ENCODE measurements at places on chromosomes 1 and 21.

GRCh38 chr1:237199026-237199425 is 157.0 kb downstream of the RYR2 start:
- DNase-seq, result no peak

DNA sequence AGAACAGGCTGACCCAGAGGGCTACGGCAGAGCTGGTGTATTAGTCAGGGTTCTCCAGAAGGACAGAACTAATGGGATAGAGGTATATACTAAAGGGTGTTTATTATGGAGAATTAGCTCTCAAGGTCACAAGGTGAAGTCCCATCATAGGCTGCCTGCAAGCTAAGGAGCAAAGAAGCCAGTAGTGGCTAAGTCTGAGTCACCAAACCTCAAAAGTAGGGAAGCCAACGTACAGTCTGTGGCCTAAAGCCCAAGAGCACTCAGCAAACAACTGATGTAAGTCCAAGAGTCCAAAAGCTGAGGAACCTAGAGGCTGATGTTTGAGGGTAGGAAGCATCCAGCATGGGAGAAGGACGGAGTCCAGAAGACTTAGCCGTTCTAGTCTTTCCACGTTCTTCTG is 179.2 kb downstream of the BACH1 start:
- no peak for DNase-seq

DNA sequence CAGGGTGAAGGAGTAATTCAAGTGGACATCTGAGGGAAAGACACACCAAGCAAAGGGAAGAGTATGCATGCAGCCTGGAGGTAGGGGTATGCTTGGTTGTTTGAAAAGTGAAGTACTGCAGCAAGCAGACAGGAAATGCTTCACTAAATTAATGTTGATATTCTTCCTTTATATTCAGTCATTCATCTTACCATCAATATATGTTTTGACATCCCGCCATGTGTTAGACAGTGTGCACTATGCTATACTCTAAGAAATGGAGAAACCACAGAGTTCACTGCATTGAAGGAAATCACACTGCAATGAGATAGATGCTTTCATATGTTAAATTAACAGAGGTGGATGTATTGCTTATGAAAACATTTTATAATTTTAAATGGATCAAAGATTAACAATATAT is 82.9 kb downstream of the HSPA13 start:
- no peak for DNase-seq

DNA sequence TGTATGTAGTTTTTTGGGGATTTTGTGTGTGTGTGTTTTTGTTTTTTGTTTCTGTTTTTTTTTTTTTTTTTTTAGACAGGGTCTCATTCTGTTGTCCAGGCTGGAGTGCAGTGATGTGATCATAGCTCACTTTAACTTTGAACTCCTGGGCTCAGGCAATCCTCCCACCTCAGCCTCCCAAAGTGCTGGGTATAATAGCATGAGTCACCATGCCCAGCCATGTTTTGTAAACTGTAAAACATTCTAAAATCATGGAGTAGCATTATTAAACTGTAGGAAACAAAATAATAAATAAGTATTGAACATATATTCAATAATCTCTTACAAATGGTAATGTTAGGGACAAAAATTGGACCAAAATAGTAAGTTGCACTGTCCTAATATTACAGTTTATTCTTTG is 124.0 kb downstream of the FAF1 start:
- no peak for DNase-seq

DNA sequence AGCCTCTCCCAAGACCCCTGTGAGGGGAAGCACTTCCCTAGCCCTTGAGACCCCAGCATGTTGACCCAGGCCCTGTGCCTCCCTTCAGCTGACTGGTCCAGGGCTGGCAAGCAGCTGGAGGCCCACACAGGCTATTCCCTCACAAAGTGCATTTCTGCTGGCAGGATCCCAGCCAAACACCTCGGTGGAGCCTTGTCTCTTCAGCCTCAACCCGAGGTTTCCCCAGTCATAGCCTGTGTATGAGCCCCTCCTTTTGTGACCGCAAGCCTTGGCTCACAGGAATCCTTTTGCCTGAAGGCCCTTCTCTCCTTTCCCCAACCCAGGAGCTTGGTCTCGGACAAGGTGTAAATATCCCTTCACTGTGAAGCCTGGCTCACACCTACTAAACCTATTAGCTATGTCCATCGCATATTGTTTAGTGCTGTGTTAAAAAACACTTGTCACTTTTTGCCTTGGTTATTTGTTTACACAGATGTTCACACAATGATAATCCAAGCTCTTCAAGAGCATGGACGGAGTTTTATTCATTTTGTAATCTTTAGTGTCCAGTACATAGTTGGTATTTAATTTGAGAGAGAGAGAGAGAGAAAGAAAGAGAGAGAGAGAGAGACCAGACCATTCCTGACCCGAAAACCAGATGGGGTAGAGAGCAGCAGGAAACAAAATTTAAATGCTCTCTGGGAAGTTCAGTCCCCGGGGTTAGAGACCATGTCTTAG is 8.5 kb upstream of the CD247 start:
- DNase-seq, result no peak

DNA sequence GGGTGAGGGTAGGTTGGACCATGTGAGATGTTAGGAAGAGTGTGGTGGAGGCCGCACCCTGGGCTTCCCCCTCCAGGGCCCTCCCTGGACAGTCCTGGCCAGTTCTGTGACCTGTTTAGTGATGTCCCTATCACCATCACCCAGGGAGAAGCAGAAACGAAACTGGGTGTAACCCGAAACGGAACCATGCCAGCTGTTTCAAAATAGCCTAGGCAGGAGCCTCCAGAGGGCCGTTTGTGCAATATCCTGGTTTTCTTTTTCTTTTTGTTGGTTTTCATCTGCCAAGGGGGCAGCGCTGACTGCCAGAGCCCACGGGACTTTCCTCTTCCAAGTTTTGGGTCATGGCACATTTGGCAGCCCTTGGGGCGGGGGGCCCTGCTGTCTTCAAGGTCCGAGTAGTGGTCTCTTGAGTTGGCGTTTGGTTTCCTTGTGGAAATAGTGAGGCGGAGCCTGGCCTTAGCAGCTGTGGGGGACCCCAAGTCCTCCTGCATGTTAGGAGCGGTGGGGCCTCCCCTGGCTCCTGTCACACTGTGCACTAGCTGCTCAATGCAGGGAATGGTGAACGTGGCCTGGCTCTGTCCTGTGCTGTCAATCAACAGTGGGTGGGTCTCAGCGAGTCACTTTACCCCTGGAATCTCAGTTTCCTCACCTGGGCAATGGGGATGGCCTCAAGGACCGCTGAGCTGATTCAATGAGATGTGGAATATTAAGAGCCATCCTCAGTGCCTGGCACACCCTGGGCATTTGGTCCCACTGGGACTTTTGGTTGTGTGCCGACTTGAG is 90.7 kb downstream of the ARHGEF10L start:
- no peak for DNase-seq

GRCh38 chr21:45418301-45419071 is 13.5 kb downstream of the COL18A1 start:
- DNase-seq, result no peak

GRCh38 chr1:31441073-31441472 is 28.1 kb downstream of the SERINC2 start:
- no peak for DNase-seq

- no peak for DNase-seq
Measured at GRCh38 chr21:45003331-45004058, 63.7 kb downstream of the SLX9 start.

DNA sequence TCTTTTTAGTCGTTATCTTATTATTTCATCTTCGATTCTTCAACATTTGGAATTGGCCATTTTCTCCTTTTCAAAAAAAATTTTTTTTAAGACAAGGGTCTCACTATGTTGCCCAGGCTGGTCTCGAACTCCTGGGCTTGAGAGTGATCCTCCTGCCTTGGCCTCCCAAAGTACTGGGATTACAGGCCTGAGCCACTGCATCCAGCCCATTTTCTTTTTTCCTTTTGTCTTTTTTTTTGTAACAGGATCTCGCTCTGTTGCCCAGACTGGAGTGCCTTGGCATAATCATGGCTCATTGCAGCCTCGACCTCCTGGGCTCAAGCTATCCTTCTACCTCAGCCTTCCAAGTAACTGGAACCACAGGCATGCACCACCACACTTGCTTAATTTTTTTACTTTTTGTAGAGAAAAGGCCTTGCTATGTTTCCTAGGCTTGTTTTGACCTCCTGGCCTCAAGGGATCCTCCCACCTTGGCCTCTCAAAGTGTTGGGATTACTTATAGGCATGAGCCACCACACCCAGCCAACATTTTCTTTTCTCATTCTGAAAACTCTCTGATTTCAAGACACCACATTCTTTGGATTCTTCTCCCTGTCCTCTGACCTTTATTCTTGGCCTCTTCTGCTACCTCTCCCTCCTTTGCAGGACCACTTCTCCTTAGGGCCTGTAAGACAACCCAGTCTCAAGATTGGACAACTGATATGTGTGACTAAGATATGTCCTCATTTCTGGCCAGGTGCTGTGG is 6.0 kb upstream of the MAP1LC3C start:
- no peak for DNase-seq

DNA sequence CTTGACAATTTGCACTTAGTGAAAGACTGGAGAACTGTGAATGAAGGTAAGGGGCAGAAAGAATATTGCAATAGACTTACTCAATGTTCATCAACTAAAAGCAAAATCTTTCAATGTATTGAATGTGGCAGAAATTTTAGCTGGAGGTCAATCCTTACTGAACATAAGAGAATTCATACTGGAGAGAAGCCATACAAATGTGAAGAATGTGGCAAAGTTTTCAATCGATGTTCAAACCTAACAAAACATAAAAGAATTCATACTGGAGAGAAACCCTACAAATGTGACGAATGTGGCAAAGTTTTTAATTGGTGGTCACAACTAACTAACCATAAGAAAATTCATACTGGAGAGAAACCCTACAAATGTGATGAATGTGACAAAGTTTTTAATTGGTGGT is 80.7 kb downstream of the JMJD4 start:
- DNase-seq, result no peak

DNA sequence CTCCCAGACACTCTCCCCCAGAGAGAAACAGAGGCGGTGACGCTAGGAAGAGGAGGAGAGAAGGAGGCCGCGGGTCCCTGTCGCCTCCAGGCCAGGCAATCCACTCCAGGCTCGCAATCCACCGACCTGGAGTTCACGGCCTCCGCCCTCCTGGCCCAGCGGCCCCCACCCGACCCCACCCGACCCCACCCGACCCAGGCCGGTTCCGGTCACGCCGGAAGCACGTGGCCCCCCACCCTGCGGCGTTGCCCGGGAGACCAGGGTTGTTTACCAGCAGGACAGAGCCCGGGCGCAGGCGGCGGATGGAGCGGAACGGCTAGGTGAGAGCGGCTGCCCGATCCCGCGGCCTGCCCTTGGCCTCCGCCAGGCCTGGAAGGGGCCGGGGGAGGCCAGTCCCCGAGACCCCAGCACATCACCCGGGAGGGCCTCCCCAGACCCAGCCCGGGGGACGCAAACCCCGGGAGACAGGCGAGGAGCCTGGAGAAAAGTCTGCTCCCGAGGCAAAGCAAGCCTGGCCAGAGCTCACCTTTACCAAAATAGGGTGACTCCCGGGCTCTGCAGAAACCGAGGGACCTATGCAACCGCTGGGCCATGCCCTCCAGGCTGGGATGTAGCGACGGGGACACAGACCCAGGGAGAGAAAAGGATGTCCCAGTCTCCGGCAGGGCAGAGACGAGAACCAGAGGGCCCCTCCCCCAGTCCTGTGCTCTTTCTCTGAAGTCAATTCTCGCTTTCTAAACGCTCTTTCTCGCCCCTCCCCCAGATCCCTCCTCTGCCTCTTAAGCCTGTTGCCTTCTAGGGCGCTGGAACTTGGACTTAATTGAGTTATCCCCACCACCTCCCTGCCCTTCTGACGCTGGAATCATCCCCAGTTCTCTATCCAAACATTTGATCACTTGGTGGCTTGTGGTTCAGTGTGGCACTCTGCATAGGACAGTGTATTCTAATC is at the start of the genes PLA2G2C and UBXN10:
Gene PLA2G2C (minus strand): TSS at position 685 of the 949 bp plus-strand sequence. CDS start 9,155 bp downstream, outside the sequence.
Gene UBXN10 (plus strand): TSS at position 263 of the 949 bp plus-strand sequence. CDS start 4,466 bp downstream, outside the sequence.
- peak; percentile 37 for DNase-seq

DNA sequence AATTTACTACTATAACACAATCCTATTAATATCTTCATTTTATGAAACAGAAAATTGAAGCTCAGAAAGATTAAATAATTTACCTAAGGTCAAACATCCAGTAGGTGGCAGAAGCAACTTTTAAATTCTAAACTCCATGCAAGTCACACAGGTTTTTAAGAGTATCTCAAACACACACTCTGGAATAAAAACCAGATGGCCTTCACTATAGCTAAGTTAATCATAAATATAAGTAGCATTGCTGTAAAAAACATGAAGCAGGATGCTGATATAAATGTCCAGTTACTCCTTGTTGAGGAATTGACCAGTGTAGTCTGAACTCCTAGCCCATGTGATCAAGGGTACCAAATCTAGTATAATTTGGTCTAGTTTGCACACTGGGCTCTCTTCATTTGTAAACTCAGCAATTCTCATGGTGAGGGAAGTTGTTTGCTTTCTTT is 9.4 kb upstream of the FMO3 start:
- DNase-seq, result peak; percentile 4

GRCh38 chr1:218401998-218402785 is 57.1 kb downstream of the TGFB2 start:
- DNase-seq, result peak; percentile 80

- DNase-seq, result no peak
Measured at GRCh38 chr1:152459596-152460528, 45.8 kb upstream of the CRNN start.

GRCh38 chr21:41941941-41942340 is 11.9 kb downstream of the C2CD2 start:
- no peak for DNase-seq
